ENCODE measurements at places on chromosomes 7 and 10. TPM values are rescaled to one million over a fixed set of nuclear protein-coding genes. Genes with fewer than 3 reads are reported as not detected.

Gene WNT16
- not detected for polyA plus RNA-seq

Gene TRPV5
- 0.52 TPM for polyA plus RNA-seq

Gene NKX1-2
- polyA plus RNA-seq: 0.16 TPM

Gene LDB3
- polyA plus RNA-seq: not detected

Gene FAM171A1
- polyA plus RNA-seq: 26.8 TPM

Gene SORCS1
- polyA plus RNA-seq: 27.0 TPM

Gene DNTT
- not detected for polyA plus RNA-seq

Gene INA
- 379 TPM for polyA plus RNA-seq

Gene RPP38
- 9.8 TPM for polyA plus RNA-seq

Gene OR6B1
- not detected for polyA plus RNA-seq

Gene TUBB8
- polyA plus RNA-seq: 0.69 TPM

Gene KIF11
- polyA plus RNA-seq: 0.32 TPM

Gene ADAP1
- polyA plus RNA-seq: 96.1 TPM

Gene IGFBP1
- not detected for polyA plus RNA-seq
